ENCODE measurements at places on chromosomes 1 and 21. TPM values are rescaled to one million over a fixed set of nuclear protein-coding genes. Genes with fewer than 3 reads are reported as not detected.

DNA sequence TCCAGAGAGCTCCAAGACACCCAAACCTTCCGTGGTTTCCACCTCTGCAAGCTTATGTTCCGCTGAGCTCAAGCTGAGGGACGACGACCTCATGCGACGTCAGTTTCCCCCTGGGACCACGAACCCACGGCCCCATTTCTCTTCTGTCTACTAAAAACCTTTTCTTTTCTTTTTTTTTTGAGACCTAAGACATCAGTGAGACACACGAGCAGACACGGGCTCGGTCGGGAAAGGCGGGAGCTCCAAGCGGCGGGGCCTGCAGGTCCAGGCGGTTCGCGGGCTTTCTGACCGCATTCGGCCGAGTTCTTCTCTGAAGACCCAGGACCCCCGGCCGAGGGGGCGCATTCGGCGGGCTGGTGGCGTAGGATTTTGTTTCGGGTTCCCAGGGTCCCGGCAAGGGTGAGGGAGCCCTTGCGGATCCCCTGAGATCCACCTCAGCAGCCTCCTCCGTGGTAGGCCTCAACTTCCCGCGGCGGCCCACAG lies 402 bp downstream of the C21orf58 start:
- peak overlapping the region; percentile 94 for H3K4me3 ChIP-seq
- H3K4me1 ChIP-seq: peaks cover 42% of the 10 kb centered on the region
- no peak for DNase-seq
- H3K36me3 ChIP-seq: peaks cover 15% of the 10 kb centered on the region

DNA sequence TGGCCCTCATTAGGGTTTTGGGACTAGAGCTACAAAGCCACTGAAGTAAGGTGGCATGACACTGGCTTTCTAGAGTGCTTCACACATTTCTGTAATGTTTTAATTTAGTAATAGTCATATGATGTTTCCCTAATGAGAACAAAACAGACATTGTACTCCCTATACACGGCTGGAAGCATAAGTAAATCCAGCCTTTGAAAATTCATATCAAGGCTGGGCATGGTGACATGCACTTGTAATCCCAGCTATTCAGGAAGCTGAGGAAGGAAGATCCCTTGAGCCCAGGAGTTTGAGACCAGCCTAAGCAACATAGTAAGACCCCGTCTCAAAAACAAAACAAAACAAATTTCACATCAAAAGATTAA lies 7.4 kb downstream of the USP48 start:
- DNase-seq: no peak
- H3K4me3 ChIP-seq: no peak overlapping the region

DNA sequence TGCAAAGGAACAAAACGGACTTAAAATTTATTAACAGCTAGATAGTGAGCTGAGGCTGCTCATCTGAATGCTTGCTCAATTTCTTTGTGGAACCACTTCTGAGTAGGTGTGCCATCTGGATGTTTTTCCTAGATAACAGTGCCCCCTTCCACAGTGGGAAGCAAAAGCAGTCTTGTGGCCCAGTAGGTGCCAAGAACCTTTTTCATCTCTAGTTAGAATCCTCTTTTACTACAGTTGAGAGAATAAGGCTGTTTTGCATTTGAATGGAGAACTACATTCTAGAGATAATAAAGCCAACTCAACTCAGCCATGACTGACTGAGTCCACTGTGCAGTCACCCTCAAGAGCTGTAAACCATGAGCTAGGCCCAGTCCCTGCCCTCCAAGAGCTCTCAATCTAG lies 13.3 kb downstream of the F3 start:
- H3K36me3 ChIP-seq: peaks cover 29% of the 10 kb centered on the region
- no peak overlapping the region for H3K4me3 ChIP-seq
- peaks cover 73% of the 10 kb centered on the region for H3K4me1 ChIP-seq
- peaks cover 14% of the 10 kb centered on the region for H3K27me3 ChIP-seq

DNA sequence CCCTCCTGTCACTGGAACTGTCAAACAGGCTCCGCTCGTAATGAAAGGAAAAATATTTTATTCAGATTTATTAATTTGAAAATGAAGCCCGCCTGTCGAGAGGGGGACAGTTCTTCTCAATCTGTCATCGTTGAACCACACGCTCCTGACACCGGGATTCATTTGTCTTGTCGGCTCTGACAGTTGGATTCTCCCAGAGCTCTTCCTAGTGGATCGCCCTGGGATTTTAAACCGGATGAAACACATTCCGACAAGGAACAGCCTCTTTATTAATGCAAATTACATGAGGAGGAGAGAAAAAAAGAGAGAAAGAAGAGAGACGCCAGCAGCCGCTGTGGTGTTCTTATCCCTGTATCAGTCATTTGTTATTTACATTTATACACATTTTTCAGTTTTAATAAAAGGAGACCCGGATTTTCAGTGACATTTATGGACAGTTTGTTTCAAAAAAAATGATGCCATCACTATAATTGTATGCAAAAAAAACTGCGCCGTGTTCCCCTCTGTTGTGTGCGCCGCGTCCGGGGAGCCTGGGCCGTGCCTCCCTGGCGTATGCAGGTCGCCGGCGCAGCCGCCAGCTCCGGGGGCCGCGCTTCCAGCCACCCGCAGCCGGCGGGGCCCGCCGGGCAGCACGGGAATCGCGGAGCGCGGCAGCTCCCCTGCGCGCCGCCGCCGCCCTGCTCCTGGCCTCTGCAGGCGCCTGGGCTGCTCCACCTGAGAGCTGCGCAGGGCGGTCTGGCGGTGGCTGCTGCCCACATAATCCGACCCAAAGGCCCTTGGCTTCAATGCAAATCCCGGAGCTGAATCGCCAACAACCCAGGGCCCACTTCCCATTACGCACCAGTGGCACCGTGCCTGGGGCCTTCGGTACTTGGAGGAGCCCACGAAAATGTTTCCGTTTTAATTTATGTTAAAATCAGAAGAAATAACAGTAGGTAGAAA lies 237.9 kb upstream of the PBX1 start:
- H3K4me1 ChIP-seq: peaks cover 6% of the 10 kb centered on the region
- no peak overlapping the region for H3K27ac ChIP-seq
- H3K36me3 ChIP-seq: no peaks in the 10 kb centered on the region
- peaks cover 8% of the 10 kb centered on the region for H3K27me3 ChIP-seq

DNA sequence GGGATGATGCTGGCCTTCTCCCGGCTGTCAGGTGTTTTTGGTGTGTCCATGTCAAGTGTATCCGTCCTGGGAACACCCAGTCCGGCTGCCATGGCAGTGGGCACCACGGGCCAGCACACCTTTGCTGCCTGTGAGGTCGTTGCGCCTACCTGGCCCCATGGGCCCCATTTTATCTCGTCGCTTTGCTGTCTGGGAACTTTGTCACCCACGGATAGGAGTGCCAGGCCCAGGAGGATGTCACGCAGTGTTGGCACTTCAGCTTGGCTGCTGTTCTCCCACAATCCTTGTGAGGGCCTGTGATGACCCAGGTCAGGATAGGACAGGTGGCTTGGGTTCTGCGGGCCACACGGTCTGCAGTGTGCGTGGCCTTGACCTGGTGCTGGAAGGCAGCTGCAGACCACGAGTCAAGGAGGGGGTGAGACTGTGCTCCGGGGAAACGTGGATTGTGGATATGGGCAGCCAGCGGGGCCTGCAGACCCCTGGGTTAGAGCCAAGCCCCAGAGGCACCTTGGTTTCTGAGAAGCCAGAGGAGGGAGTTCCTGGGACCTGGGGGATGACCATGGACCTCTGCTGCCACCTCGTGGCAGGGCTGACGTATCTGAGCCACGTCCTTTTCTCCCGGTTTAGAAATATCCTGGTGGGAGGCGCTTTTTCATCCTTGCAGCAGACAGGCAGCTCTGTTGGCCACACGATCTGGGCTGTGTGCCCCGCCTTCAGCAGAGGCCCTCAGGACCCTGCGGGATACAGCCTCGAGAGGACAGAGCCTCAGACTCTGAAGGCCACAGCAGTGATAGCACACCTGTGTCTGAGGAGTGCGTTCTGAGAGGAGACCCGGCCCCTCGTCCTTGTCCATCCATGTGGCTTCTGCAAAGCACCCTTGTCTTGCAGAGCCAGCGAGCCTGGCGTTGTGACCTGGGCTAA lies 161.1 kb upstream of the COL6A1 start:
- peak; percentile 80 for DNase-seq
- H3K4me3 ChIP-seq: no peak overlapping the region
- no peak overlapping the region for H3K27ac ChIP-seq
- no peaks in the 10 kb centered on the region for H3K36me3 ChIP-seq
- peaks cover 22% of the 10 kb centered on the region for H3K27me3 ChIP-seq

GRCh38 chr1:29279951-29280391 lies 43.6 kb downstream of the PTPRU start:
- H3K27ac ChIP-seq: peak overlapping the region; percentile 66
- H3K36me3 ChIP-seq: peaks cover 4% of the 10 kb centered on the region
- no peak for DNase-seq
- peaks cover 3% of the 10 kb centered on the region for H3K27me3 ChIP-seq
- H3K4me1 ChIP-seq: peaks cover 22% of the 10 kb centered on the region

GRCh38 chr1:118486199-118486598 lies 301.2 kb upstream of the SPAG17 start:
- no peak overlapping the region for H3K4me3 ChIP-seq
- no peaks in the 10 kb centered on the region for H3K27me3 ChIP-seq
- no peak for DNase-seq
- H3K4me1 ChIP-seq: no peaks in the 10 kb centered on the region
- H3K36me3 ChIP-seq: no peaks in the 10 kb centered on the region

- no peaks in the 10 kb centered on the region for H3K27me3 ChIP-seq
- no peak overlapping the region for H3K4me3 ChIP-seq
- H3K36me3 ChIP-seq: peaks cover 27% of the 10 kb centered on the region
- H3K4me1 ChIP-seq: peaks cover 20% of the 10 kb centered on the region
- no peak for DNase-seq
- no peak overlapping the region for H3K27ac ChIP-seq
Observed at GRCh38 chr1:46309401-46310159, 6.1 kb downstream of the UQCRH start.

- no peak for DNase-seq
- H3K4me3 ChIP-seq: no peak overlapping the region
- H3K27me3 ChIP-seq: peaks cover 4% of the 10 kb centered on the region
- no peak overlapping the region for H3K27ac ChIP-seq
- H3K4me1 ChIP-seq: peaks cover 25% of the 10 kb centered on the region
Observed at GRCh38 chr1:63937461-63938022, 163.7 kb downstream of the ROR1 start.

DNA sequence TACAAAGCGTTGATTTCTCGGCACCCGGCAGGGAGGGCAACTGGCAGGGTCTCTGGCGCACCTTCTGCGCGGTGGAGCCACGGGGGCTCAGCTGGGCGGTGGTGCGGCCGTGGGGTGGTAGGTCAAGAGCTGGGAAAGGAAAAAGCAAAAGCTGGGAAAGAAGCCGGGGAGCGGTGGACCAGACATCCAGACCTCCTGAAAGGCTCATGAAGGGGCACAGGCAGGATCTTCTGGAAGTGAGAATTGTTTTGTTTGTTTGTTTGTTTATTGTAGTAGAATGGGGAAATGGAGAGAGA lies 7.2 kb upstream of the RNU1-1 start:
- no peak overlapping the region for H3K4me3 ChIP-seq
- no peaks in the 10 kb centered on the region for H3K36me3 ChIP-seq
- H3K4me1 ChIP-seq: peaks cover 11% of the 10 kb centered on the region
- no peak for DNase-seq
- H3K27me3 ChIP-seq: peaks cover 42% of the 10 kb centered on the region

DNA sequence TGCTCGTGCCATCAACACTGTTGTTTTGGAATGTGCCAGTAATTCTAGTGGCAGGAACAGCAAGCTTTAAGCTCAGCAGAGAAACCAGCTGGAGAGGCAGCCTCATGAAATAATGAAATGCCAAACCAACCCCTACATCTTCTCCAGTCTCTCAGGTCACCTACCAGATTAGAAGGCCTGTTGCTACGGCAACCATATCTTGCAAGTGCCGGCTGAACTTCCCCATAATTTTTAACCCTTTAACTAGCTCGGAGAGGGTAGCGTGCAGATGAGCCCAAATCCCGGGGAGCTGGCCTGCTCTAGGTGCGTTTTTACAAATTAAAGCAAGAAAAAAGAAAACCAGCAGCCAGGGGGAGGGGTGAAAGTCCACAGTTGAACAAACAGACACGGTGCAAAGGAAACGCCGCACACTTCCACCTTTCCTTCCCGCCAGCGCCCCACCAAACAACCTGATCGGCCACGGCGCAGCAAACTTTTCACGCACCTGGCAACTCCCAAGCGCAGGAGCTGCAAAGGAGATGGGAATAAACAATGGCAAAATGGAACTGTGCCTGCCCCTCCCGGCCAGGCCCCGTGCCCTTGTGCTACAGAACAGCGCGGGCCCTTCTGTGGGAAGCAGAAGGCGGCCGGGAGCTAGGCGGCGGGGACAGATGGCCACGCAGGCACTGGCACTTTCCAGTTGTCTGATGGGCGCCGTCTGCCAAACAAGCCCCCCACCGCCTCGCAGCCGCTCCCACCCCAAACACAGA lies 50.1 kb downstream of the SSBP3 start:
- DNase-seq: no peak
- no peak overlapping the region for H3K4me3 ChIP-seq
- no peaks in the 10 kb centered on the region for H3K36me3 ChIP-seq
- peaks cover 45% of the 10 kb centered on the region for H3K4me1 ChIP-seq

DNA sequence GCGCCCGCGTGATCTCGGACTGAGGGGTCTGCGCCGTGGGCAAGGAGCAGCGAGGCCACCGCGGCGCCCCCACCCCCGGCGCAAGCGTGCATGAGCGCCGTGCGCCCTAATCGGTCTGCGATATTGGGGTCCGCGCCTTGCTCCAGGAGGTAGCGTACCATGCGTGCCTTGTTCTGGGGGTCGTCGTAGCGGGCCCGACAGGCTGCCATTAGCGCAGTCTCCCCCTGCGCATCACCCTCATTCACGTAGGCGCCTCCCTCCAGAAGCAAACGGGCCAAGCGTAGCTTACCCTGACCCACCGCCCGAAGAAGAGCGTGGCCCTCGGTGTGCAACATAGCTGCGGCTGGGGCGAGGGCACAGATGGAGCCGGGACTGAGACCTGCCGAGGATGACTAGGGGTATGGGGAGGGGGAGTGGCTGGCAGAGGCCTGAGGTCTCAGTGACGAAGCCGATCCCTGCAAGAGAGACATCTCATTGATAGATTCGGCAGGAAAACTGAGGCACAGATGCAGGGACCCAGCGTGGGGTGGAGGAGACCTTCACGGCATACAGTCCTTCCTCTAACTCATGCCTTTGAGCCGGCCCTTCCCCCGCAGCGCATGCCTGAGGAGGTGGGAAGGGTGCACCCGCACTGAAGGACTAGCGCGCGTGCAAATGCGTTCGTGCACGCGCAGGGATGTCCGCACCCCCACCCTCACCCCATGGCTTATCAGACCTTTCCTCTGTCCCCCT lies 2.8 kb downstream of the ANKRD34A start:
- H3K36me3 ChIP-seq: no peaks in the 10 kb centered on the region
- peaks cover 3% of the 10 kb centered on the region for H3K27me3 ChIP-seq
- H3K4me1 ChIP-seq: peaks cover 63% of the 10 kb centered on the region
- peak; percentile 49 for DNase-seq

The PCSK9 gene
- not detected for total RNA-seq

GRCh38 chr1:118914379-118915161 lies 73.6 kb downstream of the TBX15 start:
- no peak for DNase-seq
- no peaks in the 10 kb centered on the region for H3K27me3 ChIP-seq
- H3K4me3 ChIP-seq: no peak overlapping the region
- H3K27ac ChIP-seq: no peak overlapping the region
- H3K36me3 ChIP-seq: peaks cover 17% of the 10 kb centered on the region

The SPRR1B gene
- not detected for total RNA-seq
